ENCODE measurements at places on chromosomes 2 and 18.

GRCh38 chr2:165390875-165391274 lies 78.6 kb upstream of the CSRNP3 start:
- no peak for DNase-seq

- no peak for DNase-seq
Measured at GRCh38 chr2:10038123-10038522, 5.2 kb upstream of the KLF11 start.

DNA sequence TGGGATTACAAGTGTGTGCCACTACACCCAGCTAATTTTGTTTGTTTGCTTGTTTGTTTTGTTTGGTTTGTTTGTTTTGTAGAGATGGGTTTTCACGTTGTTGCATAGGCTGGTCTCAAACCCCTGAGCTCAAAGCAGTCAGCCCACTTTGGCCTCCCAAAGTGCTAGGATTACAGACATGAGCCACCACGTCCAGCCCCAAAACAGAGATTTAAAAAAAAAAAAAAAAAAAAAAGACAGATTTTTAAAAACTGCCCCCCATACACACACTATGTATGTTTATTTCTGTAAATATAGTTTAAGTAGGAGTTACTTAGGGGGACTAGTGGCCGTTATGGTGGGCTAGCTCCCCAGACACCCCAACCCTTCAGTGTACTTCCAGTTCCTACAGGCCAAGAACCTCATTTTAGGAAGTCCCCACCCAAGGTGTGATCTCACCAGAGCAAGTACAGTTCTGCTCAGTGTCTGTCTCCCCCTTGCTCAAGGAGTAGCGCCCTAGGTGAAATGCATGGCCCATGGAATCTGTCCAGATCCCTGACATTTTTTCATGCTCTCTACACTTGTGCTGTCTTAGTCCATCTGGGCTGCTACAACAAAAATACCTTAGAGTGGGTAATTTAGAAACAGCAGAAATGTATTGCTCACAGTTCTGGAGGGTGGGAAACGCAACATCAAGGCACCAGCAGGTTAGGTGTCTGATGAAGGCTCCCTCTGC lies 1.6 kb upstream of the TMBIM1 start:
- no peak for DNase-seq

DNA sequence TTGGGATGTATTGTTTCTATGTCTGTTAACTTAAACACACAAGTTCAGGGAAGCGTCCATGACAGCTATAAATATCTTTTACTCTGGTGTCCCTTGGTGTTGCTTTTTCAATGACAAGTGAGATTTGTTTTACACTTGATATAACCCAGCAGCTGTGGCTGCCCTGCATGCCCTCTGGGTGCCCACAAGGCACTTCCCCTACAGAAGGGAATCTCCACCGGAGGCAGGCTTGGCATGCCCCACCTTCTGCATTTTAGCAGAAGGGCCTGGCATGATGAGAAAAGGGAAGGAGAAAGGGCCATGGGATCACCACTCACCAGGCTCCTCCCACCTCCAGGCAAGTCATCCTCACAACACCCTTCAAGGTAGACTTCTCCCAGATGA lies 68.7 kb downstream of the TMEM247 start:
- DNase-seq = no peak

DNA sequence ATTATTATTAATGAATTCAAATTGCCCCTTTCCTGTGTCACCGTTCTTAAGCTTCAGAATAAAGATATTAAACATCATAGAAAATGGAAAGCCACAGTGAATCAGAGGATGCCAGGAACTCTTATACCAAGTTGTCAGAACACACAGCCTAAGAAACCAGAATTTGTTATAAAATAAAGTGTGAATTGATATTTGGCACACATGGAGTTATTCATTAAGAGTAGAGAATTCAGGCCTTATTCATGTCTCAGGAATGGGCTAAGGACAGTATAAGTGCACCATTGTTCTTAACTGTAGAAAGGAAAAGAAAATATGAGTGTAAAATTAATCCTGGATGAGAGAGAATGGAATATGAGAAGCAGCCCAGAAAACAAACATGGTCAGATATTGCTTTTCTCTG lies 86.7 kb upstream of the ATP8B1 start:
- DNase-seq = no peak

DNA sequence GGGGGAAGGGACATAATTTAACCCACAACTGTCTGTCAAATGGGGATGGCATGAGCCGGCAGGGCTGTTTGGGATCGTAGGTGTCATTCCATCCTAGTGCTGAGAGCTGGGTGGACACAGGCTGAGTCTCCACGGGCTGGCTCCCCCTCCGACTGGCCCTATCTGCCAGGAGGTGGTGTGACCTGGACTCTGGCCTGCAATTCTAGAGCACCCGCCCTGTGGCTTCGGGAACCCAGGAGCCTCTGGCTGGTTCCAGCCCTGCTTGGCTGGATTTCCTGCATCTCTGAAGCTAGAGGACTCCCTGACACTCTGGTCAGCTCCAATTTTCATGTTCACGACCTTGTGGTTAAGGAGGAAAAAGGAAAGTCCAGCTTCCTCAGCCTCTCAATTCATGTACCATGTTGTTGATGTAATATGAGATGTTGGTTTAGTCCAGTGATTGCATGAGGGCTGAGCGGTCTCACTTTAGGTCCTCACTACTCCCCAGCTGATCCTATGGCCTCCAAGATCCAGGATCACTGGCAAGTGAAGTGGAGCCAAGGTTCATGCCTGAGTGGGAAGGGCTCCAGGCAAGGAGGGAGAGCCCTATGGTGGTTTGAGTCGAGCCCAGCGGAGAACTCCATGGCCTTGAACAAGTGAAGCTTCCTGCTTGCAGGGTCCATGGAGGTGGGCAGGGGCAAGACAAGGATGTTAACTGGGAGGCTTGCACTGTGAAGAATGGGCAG lies 169.1 kb downstream of the NDUFA10 start:
- no peak for DNase-seq

- no peak for DNase-seq
Measured at GRCh38 chr2:240482141-240482540, 46.7 kb downstream of the GPC1 start.

DNA sequence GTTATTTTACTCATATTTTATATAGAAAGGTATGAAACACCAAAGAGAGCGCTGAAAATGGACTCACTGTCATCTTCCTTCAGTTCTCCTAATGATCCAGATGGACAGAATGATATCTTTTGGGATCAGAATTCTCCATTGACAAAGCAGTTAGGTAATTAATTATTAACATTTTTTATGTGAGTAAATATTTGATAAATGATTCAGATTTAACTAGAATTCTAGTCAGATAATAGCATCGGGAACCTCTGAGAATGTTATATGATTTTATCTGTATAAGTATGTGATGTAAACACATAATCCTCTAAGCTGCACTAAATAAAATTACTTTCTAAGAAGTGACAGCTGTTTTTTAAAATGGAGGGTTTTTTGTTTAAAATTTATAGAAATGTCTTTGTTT lies 2.0 kb downstream of the ETAA1 start:
- DNase-seq = no peak

DNA sequence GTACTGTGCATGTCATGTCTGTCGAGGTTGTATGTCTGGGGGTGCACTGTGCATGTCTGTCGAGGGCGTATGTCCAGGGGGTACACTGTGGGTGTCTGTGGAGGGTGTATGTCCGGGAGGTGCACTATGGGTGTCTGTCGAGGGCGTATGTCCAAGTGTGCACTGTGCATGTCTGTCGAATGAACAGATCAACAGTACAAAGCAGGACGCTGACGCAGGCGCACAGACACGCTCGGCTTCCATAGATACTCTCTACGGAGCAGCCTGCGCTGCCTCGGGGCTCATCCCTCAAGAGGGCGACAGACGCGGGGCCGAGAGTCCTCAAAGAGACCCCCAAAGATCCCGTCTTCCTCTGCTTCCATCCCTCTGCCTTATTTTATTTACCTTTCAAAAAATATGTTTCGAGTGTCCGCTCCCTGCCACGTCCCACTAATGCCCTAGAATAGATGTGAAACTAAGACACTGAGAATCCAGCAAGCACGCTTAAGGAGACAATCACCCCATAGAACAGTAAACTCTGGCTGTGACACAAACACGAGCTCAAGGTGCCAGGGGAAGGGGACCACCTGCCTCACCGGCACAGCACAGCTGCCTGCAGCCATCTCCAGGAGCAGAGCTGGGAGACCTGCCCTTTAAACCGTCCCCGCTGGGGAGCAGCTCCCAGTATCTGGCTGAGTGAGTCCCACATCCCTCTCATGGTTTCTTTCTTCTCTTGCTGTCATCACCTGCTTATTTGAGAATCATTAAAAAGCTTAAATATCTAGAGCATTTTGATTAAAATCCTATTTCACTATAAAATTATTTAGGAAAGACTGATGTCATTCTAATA lies 250.5 kb upstream of the MYT1L start:
- DNase-seq = no peak

- DNase-seq = no peak
Measured at GRCh38 chr2:207341804-207342203, 176.1 kb upstream of the KLF7 start.

DNA sequence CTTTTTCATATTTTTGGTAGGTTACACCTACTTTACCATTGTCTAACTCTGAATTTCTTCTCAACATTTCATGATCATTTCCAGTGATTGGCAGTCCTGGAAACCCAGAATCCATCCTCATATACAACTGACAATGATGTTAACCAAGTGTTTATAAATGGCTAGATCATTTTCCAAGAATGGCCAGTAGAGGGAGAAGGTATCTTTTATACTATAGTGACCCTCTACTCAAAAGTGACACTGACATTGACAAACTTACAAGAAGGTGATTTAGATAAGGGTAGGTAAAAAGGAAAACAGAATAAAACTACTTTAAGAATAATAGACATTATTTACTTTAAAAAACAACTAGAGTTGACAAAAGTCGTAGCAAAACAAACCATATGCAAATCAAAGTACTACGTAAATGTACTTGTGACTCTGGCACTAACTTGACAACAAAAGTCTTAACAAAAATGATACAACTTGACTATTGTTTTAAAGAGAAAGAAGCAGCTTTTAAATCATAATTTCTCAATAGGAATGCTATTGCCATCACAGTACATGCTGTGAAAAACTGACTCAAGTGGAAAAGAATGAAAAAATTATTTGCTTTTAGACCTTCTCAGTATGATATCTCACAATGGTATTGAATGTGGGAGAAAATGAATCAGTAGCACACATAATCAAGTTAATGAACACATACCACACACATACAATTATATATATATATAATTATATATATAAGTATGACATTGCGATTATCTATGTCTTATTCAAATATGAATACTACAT lies 76.6 kb upstream of the GRB14 start:
- DNase-seq = no peak

DNA sequence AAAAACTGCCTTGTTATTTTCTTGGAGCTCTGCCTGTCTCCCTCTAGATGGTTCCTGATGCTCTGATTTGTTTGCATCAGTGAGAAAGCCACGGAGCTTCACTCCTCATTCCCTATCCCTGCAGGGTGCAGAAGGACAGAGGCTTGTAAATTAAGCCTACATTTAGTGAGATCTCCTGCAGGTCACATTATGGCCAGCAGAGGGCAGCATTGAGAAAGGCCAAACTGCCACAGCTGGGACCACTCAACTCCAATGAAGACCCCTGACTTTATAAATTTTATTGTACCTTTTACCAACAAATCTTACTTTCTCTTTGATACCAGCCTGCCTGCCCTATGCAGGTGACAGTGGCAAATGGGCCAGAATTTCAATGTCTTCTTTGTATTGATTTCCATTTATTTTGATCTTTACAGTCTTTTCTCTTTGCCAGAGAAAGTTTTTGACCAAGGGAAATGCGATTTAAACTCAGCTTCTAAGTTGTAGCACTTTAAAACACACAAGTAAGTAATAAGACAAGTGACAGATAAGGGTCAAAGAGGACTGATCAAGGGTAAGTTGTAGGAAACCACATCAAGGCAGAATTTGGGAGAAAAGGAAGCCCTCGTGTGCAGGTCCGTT lies 1029.1 kb upstream of the KLHL29 start:
- DNase-seq = peak; percentile 18

DNA sequence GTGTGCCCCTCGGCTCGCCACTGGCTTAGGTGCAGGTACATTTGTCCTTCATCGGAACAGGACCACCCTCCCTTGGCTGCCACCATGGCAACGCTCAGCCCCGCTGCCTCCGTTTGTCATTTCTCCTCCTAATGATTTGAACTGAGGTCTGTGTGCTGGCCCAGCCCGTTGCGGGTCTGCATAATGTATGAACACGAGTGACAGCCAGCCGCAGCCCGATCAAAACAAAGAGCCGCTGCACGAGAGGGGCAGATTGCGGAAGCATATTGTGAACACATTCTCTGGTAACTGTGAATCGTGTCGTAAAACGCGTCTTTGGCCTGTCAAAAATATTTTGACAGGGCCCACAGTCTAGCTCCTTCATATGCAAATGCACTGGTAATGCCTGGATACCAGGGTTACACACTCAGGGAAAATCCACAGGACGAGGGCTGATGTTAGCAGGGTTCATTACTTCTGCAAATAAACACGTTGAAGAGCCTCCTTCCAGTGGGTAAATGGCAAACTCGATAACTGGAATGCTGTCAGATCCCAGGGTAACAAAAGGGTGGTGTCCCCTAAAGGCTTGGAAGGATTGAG lies 137.0 kb downstream of the AGAP1 start:
- DNase-seq = no peak

GRCh38 chr18:76491473-76491775 lies 3.6 kb downstream of the ZNF516 start:
- DNase-seq = peak; percentile 59

DNA sequence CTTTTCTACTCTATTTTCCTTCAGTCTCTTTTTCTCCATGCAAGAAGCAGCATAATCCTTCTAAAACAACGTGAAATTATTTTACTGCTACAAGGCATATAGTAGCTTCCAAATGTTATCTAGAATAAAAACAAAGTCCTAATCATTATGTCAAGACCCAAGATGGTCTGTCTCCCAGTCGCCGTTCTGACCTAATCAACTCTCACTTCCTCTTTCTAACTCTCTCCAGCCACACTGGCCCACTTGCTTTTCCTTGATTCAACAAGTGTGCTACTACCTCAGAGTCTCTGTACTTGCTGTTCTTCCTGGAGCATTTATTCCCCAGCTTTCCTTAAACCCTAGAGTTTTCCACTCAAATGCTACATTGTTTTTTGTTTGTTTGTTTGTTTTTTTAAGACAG lies 1491.2 kb downstream of the LRP1B start:
- no peak for DNase-seq

Data from stimulated activated CD4-positive, alpha-beta T cell treated with anti-CD3 and anti-CD28 coated beads, Interleukin-1b, Interleukin-23, amount 100 ng/mL, for 48 hours (primary cell).